ENCODE measurements at places on chromosomes 3 and 15.

GRCh38 chr15:26892182-26892518 lies 25.3 kb downstream of the GABRA5 start:
- DNase-seq: no peak

DNA sequence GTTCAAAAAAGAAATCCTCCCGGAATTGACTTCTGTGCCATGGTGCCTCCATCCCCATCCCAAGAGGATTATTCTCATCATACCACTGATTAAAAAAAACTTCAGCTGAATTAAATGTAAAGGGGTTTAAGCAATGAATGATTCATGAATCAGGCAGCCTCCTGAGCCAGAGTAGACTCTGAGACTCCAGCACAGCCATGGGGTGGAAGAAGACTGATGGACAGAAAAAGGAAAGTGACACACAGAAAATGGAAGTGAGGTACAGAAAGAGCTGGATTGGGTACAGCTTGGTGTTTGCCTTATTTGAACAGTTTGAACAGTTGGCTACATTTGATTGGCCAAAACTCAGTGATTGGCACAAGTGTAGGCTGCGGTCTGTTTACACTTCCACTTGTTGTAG lies 224.8 kb upstream of the ATP10A start:
- no peak for DNase-seq

- no peak for DNase-seq
These were observed 571.0 kb downstream of the PYDC2 start for GRCh38 chr3:192031941-192032340.

- DNase-seq: no peak
These were observed 8.8 kb downstream of the ANKUB1 start for GRCh38 chr3:149783576-149783975.

DNA sequence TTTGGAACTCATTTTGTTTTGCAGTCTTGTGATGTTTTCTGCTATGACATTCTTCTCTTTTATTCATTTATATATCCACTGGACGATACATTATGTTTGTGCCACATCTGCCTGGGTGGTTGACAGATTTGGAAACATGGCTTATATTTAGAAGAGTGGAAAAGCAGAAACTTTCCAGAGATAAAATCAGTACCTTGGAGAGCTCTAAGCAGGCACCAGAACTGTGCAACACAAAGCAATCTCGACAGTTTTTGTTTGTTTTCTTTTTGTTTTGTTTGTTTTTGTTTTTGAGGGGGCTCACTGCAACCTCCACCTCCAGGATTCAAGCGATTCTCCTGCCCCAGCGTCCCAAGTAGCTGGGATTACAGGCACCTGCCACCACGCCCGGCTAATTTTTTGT lies 45.5 kb downstream of the SYN2 start:
- DNase-seq: no peak

- no peak for DNase-seq
These were observed 36.5 kb downstream of the ANP32A start for GRCh38 chr15:68784206-68784605.

DNA sequence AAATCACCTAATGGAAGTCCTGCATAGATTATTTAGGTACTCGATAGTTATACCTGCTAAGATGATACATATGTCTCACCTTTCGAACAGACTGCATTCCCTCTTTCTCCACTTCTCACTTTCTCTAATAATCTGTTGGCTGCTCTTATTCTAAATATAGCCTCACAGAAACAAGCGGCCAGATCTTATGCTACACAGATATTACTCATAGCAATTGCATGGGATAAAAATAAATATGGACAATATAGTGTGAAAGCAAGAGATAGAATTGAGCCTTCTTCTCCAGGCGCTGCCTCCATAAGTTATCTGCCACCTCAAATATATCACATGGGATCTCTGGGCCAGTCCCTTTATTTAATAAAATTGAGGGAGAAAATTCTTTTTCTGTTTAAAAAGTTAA lies 29.5 kb upstream of the TGFBR2 start:
- no peak for DNase-seq

DNA sequence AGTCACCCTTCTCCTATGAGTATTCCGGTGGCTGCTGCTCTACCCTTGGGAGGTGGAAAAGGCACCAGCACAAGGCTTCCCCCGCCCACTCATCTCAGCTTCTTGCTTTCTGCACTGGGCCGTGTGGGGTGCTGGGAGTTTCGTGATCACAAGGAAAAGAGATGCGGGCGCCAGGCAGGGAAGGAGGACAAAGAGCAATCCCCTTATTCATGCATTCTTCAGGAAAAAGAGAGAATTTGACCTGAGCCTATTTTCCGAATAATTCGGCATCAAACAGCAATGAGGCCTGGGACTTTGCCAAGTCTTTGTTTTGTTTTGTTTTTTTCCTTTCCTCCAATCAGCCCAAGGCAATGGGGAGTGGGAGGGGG lies 102.2 kb upstream of the LPP start:
- no peak for DNase-seq

- no peak for DNase-seq
These were observed 586.1 kb upstream of the DPPA4 start for GRCh38 chr3:109923431-109923830.

- no peak for DNase-seq
These were observed 14.4 kb downstream of the THOC7 start for GRCh38 chr3:63849175-63849574.

DNA sequence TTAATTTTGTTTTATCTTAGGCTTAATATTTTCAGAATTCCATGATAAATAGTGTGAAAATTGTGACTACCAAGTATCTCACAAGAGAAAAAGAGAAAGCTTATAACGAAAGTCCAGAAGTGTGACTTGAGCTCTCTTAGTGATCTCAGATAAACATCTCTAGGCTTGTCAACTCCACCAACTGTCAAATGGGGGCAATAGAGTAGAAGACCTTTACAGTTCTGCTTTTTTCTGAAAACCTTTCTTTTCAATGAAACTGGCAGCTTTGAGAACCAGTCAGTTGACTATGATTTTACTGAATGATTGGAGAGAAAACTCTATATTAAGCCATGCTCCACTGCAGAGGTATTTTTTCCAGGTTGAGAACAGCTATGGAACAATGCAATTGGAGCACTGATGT lies 119.2 kb upstream of the TP63 start:
- no peak for DNase-seq

- DNase-seq: no peak
These were observed 520.1 kb downstream of the FGF12 start for GRCh38 chr3:192207239-192207638.

GRCh38 chr15:50075319-50075718 lies 43.7 kb downstream of the ATP8B4 start:
- DNase-seq: no peak

Data from frontal cortex (tissue), 4 donors.